ENCODE measurements at places on chromosomes 1 and 21. TPM values are rescaled to one million over a fixed set of nuclear protein-coding genes. Genes with fewer than 3 reads are reported as not detected.
A peak's percentile ranks its signal among the peaks of the same experiment; 100 is the strongest.

SLC6A17 gene
- 0.46 TPM for total RNA-seq

C1orf56 gene
- 2.2 TPM for total RNA-seq

ACTL8 gene
- total RNA-seq: not detected

PLXNA2 gene
- 0.37 TPM for total RNA-seq

PLA2G2F gene
- not detected for total RNA-seq

KLHDC7A gene
- not detected for total RNA-seq

CLDN19 gene
- total RNA-seq: not detected

RCSD1 gene
- total RNA-seq: 84.9 TPM

KCNQ4 gene
- 0.57 TPM for total RNA-seq

PRRX1 gene
- not detected for total RNA-seq

SUSD4 gene
- 0.34 TPM for total RNA-seq

GRCh38 chr1:30601316-30602085, 121.9 kb downstream of the MATN1 start:
- no peak for DNase-seq
- H3K27me3 ChIP-seq: no peaks in the 10 kb centered on the region
- H3K36me3 ChIP-seq: no peaks in the 10 kb centered on the region
- H3K4me1 ChIP-seq: no peaks in the 10 kb centered on the region
- H3K27ac ChIP-seq: no peak overlapping the region

GRCh38 chr1:46221749-46222148, 18.6 kb downstream of the LURAP1 start:
- H3K27me3 ChIP-seq: peaks cover 6% of the 10 kb centered on the region
- no peak overlapping the region for H3K4me3 ChIP-seq
- DNase-seq: no peak
- no peaks in the 10 kb centered on the region for H3K4me1 ChIP-seq
- H3K36me3 ChIP-seq: no peaks in the 10 kb centered on the region

GRCh38 chr1:50369830-50370229, 53.4 kb downstream of the DMRTA2 start:
- peaks cover 11% of the 10 kb centered on the region for H3K27me3 ChIP-seq
- DNase-seq: no peak
- no peak overlapping the region for H3K4me3 ChIP-seq
- H3K27ac ChIP-seq: no peak overlapping the region
- H3K4me1 ChIP-seq: no peaks in the 10 kb centered on the region

DNA sequence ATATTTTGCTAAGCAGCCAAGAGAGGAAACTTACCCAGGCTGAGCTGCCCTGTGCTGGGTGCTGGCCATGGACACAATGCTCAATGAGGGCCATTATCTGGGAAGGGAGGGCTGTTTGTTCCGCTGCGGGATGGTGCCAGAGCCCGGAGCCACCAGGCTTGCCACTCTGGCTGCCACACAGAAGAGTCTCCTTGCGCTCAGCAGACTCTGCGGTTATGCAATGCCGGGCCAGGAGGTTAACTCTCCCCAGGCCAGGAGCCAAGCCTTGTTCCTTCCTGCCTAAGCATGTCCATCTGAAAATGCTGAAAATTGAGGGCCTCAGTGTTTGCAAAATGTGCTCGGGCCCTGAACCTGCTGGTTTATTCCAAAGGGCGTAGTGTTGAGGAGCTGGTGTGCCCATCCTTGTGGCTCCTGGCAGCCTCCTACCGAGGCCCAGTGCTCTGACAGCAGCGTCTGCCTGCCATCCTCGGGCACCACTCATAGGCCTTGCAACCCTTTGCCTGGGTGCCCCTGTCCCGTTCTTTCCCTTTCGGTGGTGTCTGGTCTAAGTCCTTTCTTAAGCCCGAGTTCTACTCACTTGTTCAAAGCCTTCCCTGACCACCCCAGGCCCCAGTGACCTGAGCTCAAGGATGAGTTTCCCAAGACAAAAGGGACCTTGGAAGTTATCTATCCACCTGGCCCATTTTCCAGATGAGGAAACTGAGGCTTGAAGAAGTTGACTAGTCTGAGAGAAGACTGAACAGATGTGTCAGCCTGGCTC, 133.8 kb upstream of the EDN2 start:
- peak; percentile 5 for DNase-seq
- H3K4me3 ChIP-seq: no peak overlapping the region
- H3K27me3 ChIP-seq: no peaks in the 10 kb centered on the region
- peaks cover 71% of the 10 kb centered on the region for H3K36me3 ChIP-seq

- no peak for DNase-seq
- peak overlapping the region; percentile 70 for H3K4me3 ChIP-seq
- H3K4me1 ChIP-seq: peaks cover 17% of the 10 kb centered on the region
- H3K27me3 ChIP-seq: peaks cover 12% of the 10 kb centered on the region
- no peak overlapping the region for H3K27ac ChIP-seq
Observed at GRCh38 chr1:7781923-7782495, 2.1 kb upstream of the PER3 start.

GRCh38 chr1:85734931-85735330, 26.7 kb upstream of the ZNHIT6 start:
- no peaks in the 10 kb centered on the region for H3K27me3 ChIP-seq
- H3K27ac ChIP-seq: no peak overlapping the region
- H3K4me3 ChIP-seq: no peak overlapping the region
- DNase-seq: no peak
- H3K4me1 ChIP-seq: no peaks in the 10 kb centered on the region
- H3K36me3 ChIP-seq: no peaks in the 10 kb centered on the region

DNA sequence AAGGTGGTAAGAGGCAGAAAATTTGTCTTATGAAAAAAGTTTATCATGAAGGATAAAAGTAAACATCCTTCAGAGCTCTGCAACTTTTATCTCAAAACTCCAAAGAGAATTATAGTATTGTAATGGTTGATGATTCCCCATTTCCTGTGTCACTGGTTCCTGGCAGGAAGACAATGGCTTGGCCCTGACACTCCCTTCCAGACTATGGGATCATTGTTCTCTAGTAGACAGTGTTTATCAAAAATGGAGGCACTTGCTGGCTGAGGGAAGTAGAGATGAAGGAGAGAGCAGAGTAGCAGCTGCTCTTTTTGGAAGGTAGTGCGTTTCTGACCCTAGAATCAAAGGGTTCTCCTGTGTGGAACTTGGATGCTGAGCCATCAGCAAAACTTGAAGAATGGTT, 145.9 kb upstream of the ATP1B1 start:
- no peak overlapping the region for H3K27ac ChIP-seq
- H3K4me3 ChIP-seq: no peak overlapping the region
- H3K4me1 ChIP-seq: no peaks in the 10 kb centered on the region
- DNase-seq: no peak

GRCh38 chr1:115277276-115277675, 60.8 kb downstream of the NGF start:
- DNase-seq: no peak
- H3K4me3 ChIP-seq: no peak overlapping the region
- H3K36me3 ChIP-seq: no peaks in the 10 kb centered on the region
- no peaks in the 10 kb centered on the region for H3K4me1 ChIP-seq
- H3K27me3 ChIP-seq: no peaks in the 10 kb centered on the region
- no peak overlapping the region for H3K27ac ChIP-seq

- peaks cover 3% of the 10 kb centered on the region for H3K4me1 ChIP-seq
- DNase-seq: no peak
- H3K36me3 ChIP-seq: no peaks in the 10 kb centered on the region
- H3K27ac ChIP-seq: no peak overlapping the region
Observed at GRCh38 chr1:202235003-202235660, 41.5 kb downstream of the LGR6 start.

- DNase-seq: no peak
- H3K4me1 ChIP-seq: peaks cover 3% of the 10 kb centered on the region
- no peak overlapping the region for H3K4me3 ChIP-seq
- H3K27me3 ChIP-seq: no peaks in the 10 kb centered on the region
- H3K27ac ChIP-seq: no peak overlapping the region
- H3K36me3 ChIP-seq: no peaks in the 10 kb centered on the region
Observed at GRCh38 chr1:91635763-91636162, 135.1 kb downstream of the CDC7 start.

GRCh38 chr1:32400876-32401631, 6.8 kb upstream of the BSDC1 start:
- H3K4me3 ChIP-seq: no peak overlapping the region
- peaks cover 8% of the 10 kb centered on the region for H3K27me3 ChIP-seq
- H3K27ac ChIP-seq: no peak overlapping the region
- H3K36me3 ChIP-seq: no peaks in the 10 kb centered on the region

DNA sequence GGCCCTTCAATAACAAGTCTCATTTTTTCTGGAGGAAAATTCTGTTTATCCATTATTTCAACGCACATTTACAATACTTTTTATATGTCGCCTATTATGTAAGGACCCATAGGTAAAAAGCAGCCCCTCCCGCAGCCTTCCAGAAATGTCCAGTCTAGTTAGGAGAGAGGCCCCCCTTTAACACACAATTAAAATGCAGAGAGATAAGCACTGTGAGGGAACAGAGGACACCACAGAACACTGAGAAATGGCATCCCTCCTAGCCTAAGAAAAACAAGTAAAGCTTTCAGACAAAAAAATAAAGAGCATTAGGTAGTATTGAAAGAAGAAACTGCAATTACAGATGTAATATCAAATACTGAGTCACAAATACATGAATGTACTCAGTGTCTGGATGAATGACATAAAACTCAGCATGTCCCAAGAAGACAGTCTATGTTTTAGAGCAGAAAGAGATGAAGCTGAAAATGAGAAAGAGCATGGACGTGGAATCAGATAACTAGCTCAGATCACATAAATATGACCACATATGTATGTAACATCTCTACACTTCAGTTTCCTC, 62.9 kb downstream of the DAB1 start:
- no peaks in the 10 kb centered on the region for H3K36me3 ChIP-seq
- H3K4me3 ChIP-seq: no peak overlapping the region
- DNase-seq: no peak
- H3K27me3 ChIP-seq: no peaks in the 10 kb centered on the region
- H3K27ac ChIP-seq: no peak overlapping the region
- no peaks in the 10 kb centered on the region for H3K4me1 ChIP-seq

DNA sequence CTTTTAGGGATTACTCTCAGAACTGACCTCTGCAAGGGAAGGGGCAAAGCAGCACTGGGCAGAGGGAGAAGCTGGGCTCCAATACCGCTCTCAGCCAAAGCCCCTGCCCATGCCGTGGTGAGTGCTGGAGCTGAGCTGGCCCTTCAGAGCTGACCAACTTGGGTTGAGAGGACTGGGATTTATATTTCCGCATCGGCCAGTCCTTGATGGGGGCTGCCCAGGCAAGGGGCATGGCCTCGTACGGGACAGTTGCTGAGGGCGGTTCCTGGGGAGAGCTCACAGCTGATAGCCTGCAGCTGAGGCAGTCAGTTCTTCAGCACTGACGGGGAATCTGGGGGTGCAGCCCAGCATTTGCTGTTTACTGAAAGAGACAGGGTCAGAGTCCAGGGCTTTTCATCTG, 8.0 kb downstream of the HUNK start:
- H3K27me3 ChIP-seq: peaks cover 18% of the 10 kb centered on the region
- DNase-seq: no peak
- no peaks in the 10 kb centered on the region for H3K4me1 ChIP-seq
- H3K27ac ChIP-seq: no peak overlapping the region

GRCh38 chr1:95115708-95116137, 1.4 kb upstream of the TLCD4 start:
- peaks cover 65% of the 10 kb centered on the region for H3K27me3 ChIP-seq
- no peak overlapping the region for H3K4me3 ChIP-seq
- H3K4me1 ChIP-seq: peaks cover 7% of the 10 kb centered on the region
- no peak for DNase-seq
- H3K36me3 ChIP-seq: no peaks in the 10 kb centered on the region

- peaks cover 16% of the 10 kb centered on the region for H3K4me1 ChIP-seq
- H3K36me3 ChIP-seq: no peaks in the 10 kb centered on the region
- no peak for DNase-seq
Observed at GRCh38 chr21:36477001-36477400, 2.9 kb downstream of the CLDN14 start.

DNA sequence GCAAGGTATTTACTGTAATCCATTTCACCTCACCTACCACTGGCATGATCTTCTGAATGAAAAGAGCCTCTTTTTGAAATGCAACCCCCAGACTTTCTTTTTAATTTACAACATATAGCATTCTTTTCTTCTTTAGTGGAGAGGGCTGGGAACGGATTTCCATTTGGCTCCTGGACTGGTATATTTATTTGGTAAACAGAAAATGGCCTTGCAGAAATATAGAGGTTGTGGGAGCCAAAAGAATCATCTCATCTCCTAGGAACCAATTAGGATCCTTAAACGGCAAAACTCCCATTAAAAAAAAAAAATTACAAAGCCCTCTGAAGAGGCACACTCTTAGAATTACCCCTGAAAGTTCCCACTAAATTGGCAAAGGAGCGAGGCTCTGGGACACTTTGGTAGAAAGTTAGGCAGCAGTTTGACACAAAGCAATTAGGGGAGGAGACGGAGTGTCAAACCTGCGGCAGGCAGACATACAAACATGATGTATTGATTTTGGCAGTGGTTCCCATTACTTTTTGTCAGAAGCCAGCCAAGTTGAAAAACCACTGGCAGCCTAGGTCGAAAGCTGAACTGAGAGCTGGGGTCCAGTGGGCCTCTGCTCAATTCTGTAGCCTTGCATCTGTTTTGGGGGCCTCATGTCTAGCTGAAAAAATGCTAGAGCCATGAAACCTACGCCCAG, 135.1 kb upstream of the MAGI3 start:
- H3K36me3 ChIP-seq: no peaks in the 10 kb centered on the region
- H3K27me3 ChIP-seq: peaks cover 16% of the 10 kb centered on the region
- DNase-seq: no peak
- H3K27ac ChIP-seq: no peak overlapping the region

GRCh38 chr1:197744979-197745378, 30.3 kb downstream of the DENND1B start:
- H3K27ac ChIP-seq: no peak overlapping the region
- no peak overlapping the region for H3K4me3 ChIP-seq
- no peak for DNase-seq
- peaks cover 57% of the 10 kb centered on the region for H3K4me1 ChIP-seq

DNA sequence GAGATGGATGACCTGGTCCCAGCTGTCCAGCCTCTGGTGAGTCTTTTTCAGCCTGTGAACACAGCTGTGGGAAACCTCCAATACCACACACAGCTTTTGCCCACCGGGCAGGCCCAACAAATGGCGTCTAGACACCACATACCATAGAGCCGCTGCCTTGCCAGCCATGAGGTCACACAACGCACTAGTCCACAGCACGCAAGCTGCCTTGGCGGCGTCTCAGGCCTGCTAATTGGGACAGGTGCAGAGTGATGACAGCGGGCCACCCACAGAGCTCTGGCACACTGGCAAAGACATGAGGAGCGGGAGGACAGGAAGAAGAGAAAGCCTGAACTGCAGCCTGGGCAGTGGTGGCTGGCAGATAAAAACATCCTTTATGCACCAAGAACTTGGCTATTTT, 125.5 kb downstream of the ADAMTS1 start:
- no peak overlapping the region for H3K4me3 ChIP-seq
- no peak overlapping the region for H3K27ac ChIP-seq
- no peaks in the 10 kb centered on the region for H3K36me3 ChIP-seq
- no peaks in the 10 kb centered on the region for H3K4me1 ChIP-seq
- DNase-seq: no peak

- DNase-seq: no peak
- no peaks in the 10 kb centered on the region for H3K36me3 ChIP-seq
- no peak overlapping the region for H3K4me3 ChIP-seq
- H3K27me3 ChIP-seq: peaks cover 32% of the 10 kb centered on the region
- no peak overlapping the region for H3K27ac ChIP-seq
- peaks cover 4% of the 10 kb centered on the region for H3K4me1 ChIP-seq
Observed at GRCh38 chr1:160888926-160889325, 3.9 kb upstream of the ITLN1 start.

GRCh38 chr1:230117694-230118093, 50.7 kb downstream of the GALNT2 start:
- H3K36me3 ChIP-seq: peaks cover 40% of the 10 kb centered on the region
- peaks cover 41% of the 10 kb centered on the region for H3K4me1 ChIP-seq
- no peak overlapping the region for H3K4me3 ChIP-seq
- H3K27me3 ChIP-seq: no peaks in the 10 kb centered on the region
- no peak overlapping the region for H3K27ac ChIP-seq
- DNase-seq: no peak

All from activated T-helper 2 cell treated with anti-CD3 and anti-CD28 coated beads, Interferon-gamma antibody, Interleukin-2, Interleukin-4, amounts not matched to agents 10 μg/mL and 5 μg/mL and 100 μg/mL, durations not matched to agents 14 hours and 24 hours and 36 hours (primary cell).